ENCODE measurements at places on chromosomes 12 and 14. TPM values are rescaled to one million over a fixed set of nuclear protein-coding genes. Genes with fewer than 3 reads are reported as not detected.

Gene SLC7A7
- 2.5 TPM for total RNA-seq

Gene TMEM119
- 232 TPM for total RNA-seq

Gene NGDN
- total RNA-seq, result 51.5 TPM

Gene FAM186B
- total RNA-seq, result 0.29 TPM

Gene CYP27B1
- 1.1 TPM for total RNA-seq

Gene CD163L1
- 15.9 TPM for total RNA-seq

- no peak for DNase-seq
Observed at GRCh38 chr12:45131506-45131905, 80.6 kb upstream of the DBX2 start.

DNA sequence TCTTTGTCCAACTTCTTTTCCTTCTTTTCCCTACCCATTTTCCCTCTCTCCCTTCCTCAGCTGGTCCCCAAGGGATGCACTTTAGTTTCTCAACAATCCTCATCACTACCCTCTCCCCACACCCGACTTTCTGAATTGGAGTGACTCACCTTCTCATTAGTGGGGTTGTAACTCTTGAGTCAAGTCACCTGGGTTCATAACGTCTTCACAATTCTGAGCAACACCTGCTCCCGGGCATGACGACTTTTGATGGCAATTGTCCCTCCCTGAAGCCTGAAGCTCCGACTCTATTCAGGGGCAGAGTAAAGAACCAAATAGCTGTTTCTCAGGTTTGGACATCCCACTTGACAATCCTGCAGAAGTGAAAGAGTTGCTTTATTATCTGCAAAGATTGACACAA lies 82.7 kb upstream of the OTX2 start:
- no peak for DNase-seq

- DNase-seq, result no peak
Observed at GRCh38 chr14:75589931-75590330, 11.5 kb downstream of the FLVCR2 start.

DNA sequence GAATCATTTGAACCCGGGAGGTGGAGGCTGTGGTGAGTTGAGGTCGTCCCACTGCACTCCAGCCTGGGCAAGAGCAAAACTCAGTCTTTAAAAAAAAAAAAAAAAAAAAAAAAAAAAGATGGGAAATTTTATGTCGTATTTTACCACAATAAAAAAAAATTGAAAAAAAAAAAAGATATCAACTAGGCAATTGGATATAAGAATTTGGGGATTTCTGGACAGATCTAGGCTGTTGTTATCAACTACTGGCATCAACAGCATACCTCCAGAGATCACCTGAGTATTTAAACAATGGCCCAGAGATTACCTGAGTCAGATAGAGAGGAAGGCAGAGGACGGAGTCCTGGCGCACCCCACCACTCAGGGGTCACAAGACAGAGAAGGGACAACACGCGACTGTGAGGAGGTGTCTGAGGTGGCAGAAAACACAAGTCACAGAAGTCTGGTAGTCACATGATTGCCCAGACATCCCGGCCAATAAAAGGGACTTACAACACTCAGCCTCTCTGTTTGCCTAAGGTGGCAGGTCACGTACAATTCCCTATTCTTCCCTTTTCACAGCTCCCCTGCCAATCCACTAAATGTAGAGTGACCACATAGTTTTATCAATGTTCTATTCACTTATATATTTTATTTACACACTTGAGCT lies 1.8 kb downstream of the SPRING1 start:
- DNase-seq, result no peak

DNA sequence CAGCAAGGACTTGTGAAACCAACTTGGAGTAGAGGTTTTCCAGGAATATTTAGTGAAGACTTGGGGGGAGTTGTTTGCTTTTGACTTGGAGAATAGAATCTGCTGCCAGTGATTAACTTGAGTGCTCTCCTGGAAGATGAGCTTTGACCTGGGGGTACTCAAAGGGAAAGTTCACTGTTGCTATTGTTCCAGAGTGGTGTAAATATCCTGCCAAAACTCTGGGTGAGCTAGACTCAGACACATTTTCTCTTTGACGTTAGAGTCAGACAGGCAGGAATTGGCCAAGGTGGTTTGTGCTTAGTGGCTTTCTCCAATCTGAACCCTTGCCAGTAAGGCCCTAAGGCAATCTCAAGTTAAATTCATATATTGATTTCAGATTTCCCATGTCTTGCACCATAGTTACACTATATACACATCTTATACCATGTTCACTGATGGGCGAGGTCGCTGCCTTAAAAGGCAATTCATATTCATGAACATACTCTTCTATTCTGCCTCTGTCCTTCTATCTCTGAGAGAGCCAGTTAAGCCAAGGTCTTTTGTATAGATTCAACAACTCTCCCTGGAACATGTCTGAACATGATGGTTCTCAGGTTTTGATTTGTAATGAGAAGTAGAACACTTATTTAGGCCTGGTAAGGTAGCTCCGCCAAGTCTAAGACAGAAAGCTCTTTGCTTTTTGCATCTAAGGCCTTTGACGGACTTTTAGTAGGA lies 204.6 kb upstream of the SLC38A2 start:
- no peak for DNase-seq

DNA sequence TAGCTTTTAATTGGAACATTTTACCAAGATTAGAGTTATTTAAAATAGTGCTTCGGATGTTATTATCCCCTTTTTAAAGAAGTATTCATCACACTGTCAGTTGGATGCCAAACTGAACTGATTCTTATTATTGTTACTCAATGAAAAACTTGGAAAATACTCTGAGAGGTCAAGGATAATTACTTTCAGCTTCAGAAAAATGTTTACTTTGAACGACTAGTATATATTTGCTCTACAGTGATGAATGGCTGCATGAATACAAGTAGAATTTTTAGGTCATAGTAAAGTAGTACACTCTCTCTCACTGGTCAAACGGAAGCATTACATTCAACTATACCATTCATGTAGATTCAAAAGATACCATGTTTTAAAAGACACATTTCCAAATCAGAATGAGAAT lies 269.2 kb downstream of the CCDC91 start:
- no peak for DNase-seq

DNA sequence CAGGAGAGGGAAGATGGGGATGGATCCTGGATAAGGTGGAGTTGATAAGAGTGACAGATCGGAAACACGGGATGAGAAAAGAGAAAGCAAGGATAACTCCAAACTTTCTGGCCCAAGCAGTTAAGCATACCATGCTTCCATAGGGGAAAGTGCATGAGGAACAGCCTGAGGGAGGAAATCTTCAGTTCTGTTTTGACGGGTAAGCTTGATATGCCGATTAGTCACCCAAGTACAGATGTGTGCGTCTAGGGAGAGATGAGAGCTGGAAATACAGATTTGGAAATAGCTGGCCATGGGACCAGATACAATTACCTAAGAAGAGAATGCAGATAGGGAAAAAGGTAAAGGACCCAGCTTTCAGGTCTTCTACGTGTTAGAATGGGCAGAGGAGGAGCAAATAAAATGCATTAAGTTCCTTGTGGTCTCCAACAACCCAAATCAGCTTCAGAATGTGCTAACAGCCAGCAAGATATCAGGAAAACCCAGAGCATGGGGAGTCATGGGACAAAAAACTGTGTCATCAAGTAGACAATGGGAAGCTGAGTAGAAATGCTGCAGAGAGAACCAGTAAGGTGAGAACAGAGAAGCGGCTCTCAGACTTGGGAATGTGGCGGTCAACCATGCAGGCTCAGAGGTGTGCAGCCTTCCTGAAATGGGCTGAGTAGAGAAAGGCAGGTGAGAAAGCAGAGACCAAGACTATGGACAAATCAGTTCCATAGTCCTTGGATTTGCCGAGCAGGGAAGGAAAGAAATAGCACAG lies 56.3 kb downstream of the PPP1R36 start:
- peak; percentile 69 for DNase-seq

DNA sequence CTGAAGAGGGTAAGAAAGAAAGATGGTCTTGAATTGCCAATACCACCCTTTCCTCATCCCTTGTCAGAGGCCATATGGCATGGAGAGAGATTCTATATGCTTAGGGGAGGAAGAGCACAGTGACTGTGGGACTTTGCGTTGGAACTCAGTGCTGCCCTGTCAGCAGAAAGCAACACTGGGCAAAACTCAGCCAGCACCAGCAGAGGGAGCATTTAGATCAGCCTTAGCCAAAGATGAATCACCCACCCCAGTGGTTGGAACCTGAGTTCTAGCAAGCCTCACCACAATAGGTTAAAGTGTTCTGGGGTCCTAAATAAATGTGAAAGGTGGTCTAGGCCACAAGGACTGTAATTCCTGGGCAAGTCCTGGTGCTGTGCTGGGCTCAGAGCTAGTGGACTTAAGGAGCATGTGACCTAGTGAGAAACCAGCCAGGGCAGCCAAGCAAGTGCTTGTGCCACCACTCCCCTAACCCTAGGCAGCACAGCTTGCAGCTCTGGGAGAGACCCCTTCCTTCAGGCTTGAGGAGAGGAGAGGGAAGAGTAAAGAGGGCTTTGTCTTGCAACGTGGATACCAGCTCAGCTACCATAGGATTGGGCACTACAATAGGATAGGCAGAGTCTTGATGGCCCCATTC lies 11.4 kb upstream of the BCAT1 start:
- DNase-seq, result peak; percentile 54

DNA sequence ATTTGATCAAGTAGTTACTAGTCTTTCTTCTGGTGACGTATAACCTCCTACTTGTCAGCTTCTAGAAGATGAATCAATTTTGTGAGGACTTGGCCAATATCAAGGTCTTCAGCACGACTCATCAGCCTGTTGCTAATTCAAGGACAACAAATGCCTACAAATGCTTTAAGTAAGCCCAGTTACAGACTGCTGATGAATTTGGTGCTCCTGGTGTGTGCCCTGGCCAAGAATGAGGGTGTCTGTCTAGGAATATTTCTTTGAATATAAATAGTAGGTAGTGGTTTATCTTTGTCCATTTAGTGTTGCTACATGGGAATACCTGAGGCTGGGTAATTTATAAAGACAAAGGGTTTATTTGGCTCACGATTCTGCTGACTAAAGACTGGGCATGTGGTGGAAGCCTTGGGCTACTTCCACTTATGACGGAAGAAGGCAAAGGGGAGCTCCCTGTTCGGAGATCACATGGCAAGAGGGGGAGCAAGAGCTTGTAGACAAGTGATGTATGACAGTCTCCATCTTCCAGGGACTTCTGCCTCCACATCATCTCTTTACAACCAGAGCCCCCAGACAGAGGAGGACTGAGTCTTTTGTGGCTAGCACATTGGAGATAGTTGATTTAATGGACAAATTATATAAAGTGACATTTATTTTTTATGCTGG lies 180.2 kb downstream of the CRADD start:
- peak; percentile 41 for DNase-seq

- no peak for DNase-seq
Observed at GRCh38 chr12:54616933-54617680, 17.6 kb downstream of the LACRT start.

DNA sequence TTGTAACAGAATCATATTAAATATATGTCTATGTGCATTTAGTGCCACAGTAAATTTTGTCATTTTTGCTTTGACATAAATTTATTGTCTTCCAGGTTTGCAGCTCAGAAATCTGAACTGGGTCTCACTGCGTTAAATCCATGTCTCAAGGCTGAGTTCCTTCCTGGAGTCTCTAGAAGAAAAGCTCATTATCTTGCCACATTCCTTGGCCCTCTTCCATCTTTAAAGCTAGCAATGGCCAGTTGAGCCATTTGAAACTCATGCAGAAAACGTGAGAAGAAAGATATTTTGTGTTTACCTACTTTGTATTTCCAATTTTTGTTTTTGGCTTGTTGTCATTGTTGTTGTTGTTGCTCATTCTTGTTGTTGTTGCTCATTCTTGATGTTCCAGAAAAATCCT lies 10.7 kb downstream of the PRH1 start:
- DNase-seq, result peak; percentile 22

DNA sequence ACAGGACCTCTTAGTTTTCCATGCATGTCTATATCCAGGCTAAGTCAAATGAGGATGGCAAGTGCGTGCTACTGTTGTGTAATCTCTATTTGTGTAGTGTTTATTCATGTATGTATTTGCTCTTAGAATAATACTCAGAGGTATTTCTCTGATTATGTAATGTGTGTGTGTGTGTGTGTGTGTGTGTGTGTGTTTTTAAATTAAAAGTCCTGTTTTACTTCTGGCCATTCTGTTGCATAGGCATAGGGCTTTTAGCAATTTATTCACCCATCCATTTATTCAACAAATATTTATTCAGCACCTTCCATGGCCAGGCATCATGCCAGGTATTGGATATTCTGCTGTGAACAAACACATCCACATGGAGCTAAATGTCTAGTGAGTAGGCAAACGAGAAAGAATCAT lies 63.5 kb downstream of the PELI2 start:
- no peak for DNase-seq

DNA sequence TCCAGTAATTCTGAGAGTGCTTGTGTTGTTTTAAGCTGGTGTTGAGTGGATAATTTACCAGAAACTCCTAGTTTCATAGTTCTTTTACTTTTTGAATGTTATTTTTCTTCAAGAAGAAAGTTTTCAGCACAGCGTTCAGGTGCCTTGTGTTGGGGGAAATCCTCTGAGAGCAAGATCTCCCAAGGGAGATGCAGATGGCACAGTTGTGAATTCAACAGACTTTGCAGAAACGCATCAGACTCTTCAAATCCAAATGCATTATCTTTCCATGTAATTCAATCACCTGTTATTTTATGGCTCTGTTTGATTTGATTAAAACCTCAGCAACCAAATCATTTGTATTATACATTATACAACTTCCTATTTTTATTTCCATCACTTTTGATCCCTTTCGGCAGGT lies 439.9 kb downstream of the EGLN3 start:
- DNase-seq, result no peak

DNA sequence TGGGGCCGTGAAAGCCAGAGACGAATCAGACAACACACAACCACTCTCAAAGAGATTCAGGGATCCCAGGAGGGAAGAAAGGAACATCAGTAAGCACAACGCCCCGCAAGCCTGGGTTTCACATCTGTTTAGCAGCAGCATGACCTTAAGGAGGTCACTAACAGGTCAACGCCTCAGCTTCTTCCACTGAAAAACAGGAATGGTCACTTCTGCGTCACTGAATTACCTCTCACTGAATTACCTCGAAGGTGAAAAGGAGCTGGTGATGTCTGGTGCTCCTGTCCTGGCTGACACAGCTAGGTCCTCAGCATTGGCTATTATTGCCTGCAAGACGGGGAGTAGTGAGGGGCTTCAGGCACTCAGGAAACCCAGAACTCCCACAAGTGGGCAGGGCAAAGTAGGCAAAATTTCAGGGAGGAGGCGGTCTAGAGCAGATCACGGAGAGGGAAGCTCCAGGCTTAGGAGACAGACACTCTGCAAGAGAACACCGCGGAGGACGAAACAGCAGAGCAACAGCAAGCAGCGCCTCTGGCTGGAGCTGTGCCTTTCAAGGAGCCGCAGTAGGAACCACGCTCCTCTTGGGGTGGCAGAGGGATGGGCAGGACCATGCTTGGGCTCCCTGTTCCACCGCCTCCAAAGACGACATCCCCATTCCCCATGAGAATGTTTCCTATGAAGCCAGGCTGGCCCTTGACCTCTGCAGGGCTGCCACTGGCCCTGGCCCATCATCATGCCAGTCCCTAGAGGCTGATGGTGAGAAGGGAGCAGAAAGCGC lies 108.4 kb downstream of the SINHCAF start:
- no peak for DNase-seq
